ENCODE measurements at places on chromosomes 7 and 10. TPM values are rescaled to one million over a fixed set of nuclear protein-coding genes. Genes with fewer than 3 reads are reported as not detected.

KLF14 gene
- not detected for total RNA-seq

TRIM73 gene
- total RNA-seq, result 0.13 TPM

MYOF gene
- total RNA-seq, result 316 TPM

TUBB8 gene
- total RNA-seq, result not detected

CCDC172 gene
- total RNA-seq, result not detected

MRC1 gene
- total RNA-seq, result 0.37 TPM

SLC25A28 gene
- 17.0 TPM for total RNA-seq

MYL10 gene
- total RNA-seq, result not detected

GIMAP7 gene
- total RNA-seq, result 1.8 TPM

Data from aortic smooth muscle cell (primary cell).